ENCODE measurements at places on chromosomes 12 and 14.

DNA sequence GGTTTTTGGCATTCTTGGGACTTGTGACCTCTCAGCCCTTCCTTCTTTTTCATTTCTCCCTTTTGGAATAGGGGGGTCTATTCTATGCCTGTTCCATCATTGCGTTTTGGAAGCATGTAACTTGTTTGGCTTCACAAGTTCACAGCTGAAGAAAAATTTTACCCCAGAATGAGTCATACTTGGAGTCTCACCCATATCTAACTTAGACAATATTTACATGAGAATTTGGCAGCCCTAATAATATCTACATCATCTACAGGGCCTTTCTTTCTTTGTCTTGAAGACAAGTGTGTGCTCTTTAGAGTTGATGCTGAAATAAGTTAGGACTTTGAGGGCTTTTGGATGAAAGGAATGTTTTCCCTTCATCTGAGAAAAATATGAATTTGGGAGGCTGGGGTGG lies 1312.9 kb upstream of the FLRT2 start:
- no peaks in the 10 kb centered on the region for H3K36me3 ChIP-seq
- H3K4me3 ChIP-seq = no peak overlapping the region
- H3K4me1 ChIP-seq = no peaks in the 10 kb centered on the region

GRCh38 chr12:102602521-102602920 lies 122.2 kb upstream of the IGF1 start:
- H3K27ac ChIP-seq = no peak overlapping the region
- H3K4me1 ChIP-seq = peaks cover 3% of the 10 kb centered on the region
- H3K27me3 ChIP-seq = no peaks in the 10 kb centered on the region
- H3K4me3 ChIP-seq = no peak overlapping the region
- no peaks in the 10 kb centered on the region for H3K36me3 ChIP-seq

GRCh38 chr12:115857923-115858322 lies 419.6 kb downstream of the MED13L start:
- no peak overlapping the region for H3K4me3 ChIP-seq
- no peaks in the 10 kb centered on the region for H3K36me3 ChIP-seq
- DNase-seq = no peak
- H3K4me1 ChIP-seq = no peaks in the 10 kb centered on the region

DNA sequence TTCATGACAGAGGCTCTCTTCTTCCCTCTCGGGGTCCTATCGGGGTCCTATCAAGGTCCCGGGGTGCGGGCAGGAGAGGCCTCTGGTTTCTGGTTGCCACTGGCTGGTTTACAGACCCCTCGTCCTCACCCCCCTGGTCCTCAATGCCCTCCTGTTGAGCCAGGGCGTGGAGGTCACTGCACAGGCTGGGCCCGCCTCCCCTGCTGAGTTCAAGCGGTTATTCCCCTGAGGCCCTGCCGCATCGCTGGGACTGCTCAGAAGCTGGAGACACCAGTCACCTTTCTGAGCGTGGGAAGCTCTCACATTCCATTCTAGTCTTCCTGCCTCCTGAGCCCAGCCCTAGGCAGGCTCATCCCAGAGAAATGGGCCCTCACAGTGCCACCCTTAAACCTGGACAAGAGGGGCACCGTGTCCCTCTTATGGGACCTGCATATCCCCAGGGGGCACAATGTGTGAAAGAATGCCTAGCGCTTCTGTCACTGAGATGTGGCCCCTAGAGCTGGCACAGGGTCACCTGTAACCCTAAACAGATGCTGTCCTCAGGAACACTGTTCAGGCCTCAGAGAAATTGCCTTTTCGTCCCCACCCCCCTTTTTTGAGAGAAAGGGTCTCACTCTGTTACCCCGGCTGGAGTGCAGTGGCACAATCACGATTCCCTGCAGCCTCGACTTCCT lies 177.7 kb upstream of the RGS6 start:
- no peak overlapping the region for H3K27ac ChIP-seq
- no peak overlapping the region for H3K4me3 ChIP-seq
- peaks cover 4% of the 10 kb centered on the region for H3K4me1 ChIP-seq
- H3K36me3 ChIP-seq = no peaks in the 10 kb centered on the region
- H3K27me3 ChIP-seq = no peaks in the 10 kb centered on the region

- no peak overlapping the region for H3K4me3 ChIP-seq
- H3K36me3 ChIP-seq = no peaks in the 10 kb centered on the region
- H3K27me3 ChIP-seq = no peaks in the 10 kb centered on the region
- H3K4me1 ChIP-seq = no peaks in the 10 kb centered on the region
- H3K27ac ChIP-seq = no peak overlapping the region
- no peak for DNase-seq
These were observed 140.5 kb downstream of the SLC16A7 start for GRCh38 chr12:59736359-59736758.
